ENCODE measurements at places on chromosomes 11 and 22. TPM values are rescaled to one million over a fixed set of nuclear protein-coding genes. Genes with fewer than 3 reads are reported as not detected.

The KCNQ1OT1 gene
- 30.5 TPM for total RNA-seq

The PLAAT4 gene
- total RNA-seq, result 1.2 TPM

The SORL1 gene
- 28.0 TPM for total RNA-seq

The CYB5R2 gene
- 63.6 TPM for total RNA-seq

The SAC3D1 gene
- 16.3 TPM for total RNA-seq

The TIGD3 gene
- total RNA-seq, result 0.60 TPM

The PDE2A gene
- total RNA-seq, result 1.4 TPM

The RAB36 gene
- 6.4 TPM for total RNA-seq

DNA sequence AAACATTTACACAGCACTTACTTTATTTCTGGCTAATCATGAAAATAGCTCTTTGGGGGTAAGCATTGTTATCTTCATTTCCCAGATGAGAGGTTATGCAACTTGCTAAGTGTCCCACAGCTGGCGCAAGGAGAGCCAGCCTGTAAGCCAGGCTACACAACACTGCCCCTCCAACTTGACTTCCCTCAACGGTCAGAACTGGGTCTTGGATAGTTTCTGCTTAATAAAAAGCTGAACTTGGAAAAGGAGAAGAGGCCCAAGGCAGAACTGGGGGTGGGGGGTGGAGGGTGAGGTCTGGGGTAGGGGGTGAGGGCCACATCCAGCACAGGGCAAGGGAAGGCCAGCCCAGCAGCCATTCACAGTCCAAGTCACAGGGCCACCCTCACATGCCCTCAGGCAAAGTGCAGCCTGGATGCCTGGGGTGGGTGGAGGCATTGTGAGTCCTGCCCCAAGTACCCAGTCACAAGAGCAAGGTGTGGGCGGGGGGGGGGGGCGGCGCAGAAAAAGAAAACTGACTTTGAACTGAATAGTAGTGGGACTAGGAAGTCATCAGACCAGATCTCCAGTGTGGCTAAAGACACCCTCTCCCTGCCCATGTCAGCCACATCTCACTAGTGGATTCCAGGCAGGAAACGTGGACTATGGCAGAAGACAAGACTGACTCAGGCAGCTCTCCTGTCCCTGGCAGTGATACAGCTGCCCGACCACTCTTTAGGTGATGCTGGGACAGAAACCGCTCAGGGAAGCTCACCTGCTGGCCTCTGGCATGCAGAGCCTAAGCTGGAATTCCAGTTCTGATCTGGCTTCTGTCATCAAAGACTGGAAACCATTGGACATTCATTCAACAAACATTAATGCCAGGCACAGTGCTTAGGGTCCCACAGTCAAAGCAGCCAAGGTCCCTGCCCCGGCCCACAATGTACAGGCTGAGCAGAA, 52.4 kb downstream of the PACSIN2 start:
- no peak for DNase-seq
- no peak overlapping the region for H3K4me3 ChIP-seq
- peaks cover 4% of the 10 kb centered on the region for H3K36me3 ChIP-seq
- peaks cover 69% of the 10 kb centered on the region for H3K4me1 ChIP-seq
- H3K27ac ChIP-seq, result peak overlapping the region; percentile 94

GRCh38 chr11:70398834-70399680, 728 bp downstream of the CTTN start:
- no peak for DNase-seq
- H3K4me3 ChIP-seq, result peak overlapping the region; percentile 80
- H3K36me3 ChIP-seq, result no peaks in the 10 kb centered on the region
- peak overlapping the region; percentile 91 for H3K27ac ChIP-seq
- no peaks in the 10 kb centered on the region for H3K27me3 ChIP-seq

- H3K27me3 ChIP-seq, result no peaks in the 10 kb centered on the region
- H3K27ac ChIP-seq, result no peak overlapping the region
- H3K4me1 ChIP-seq, result peaks cover 13% of the 10 kb centered on the region
- no peak overlapping the region for H3K4me3 ChIP-seq
- no peaks in the 10 kb centered on the region for H3K36me3 ChIP-seq
These were observed 119.3 kb upstream of the OR9Q1 start for GRCh38 chr11:57904376-57904775.

GRCh38 chr11:46450846-46451477, 59.4 kb upstream of the CHRM4 start:
- peaks cover 6% of the 10 kb centered on the region for H3K36me3 ChIP-seq
- no peak overlapping the region for H3K4me3 ChIP-seq
- peak overlapping the region; percentile 58 for H3K27ac ChIP-seq
- DNase-seq, result no peak
- peaks cover 7% of the 10 kb centered on the region for H3K4me1 ChIP-seq
- no peaks in the 10 kb centered on the region for H3K27me3 ChIP-seq

DNA sequence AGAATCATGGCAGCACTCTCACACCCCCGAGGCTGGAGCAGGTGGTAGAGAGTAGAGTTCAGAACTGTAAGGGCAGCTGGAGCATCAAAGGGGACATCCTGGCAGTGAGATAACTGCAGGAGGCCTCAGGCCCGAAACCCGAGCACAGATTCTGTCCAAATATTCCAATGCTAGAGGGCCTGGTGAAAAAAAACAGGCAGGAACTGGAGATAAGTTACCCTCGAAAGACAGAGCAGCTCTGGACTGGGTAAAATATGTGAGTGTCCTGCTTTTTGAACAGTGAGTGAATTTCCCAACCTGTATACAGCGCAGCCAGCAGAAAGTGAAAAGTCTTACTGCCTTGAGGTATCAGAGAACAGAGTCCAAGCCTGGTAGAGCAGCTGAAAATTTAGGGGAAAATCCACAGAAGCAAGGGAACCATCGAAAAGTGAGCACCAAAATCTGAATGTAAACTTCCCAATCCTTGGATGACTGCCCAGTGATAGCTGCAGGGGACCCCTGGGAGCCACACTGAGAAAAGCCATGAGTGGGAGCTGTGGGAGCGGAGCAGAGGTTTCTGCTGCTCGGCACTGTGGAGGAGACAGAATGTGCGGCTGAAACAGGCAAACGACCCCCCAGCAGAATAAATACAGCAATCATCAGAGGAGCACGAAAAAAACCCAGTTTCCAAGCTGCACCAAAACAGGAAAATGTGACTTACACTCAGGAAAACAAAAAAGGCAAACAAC, 50.6 kb downstream of the WNT11 start:
- H3K27ac ChIP-seq, result peak overlapping the region; percentile 43
- no peak for DNase-seq
- peaks cover 3% of the 10 kb centered on the region for H3K27me3 ChIP-seq
- H3K4me1 ChIP-seq, result peaks cover 59% of the 10 kb centered on the region
- H3K4me3 ChIP-seq, result no peak overlapping the region
- no peaks in the 10 kb centered on the region for H3K36me3 ChIP-seq

DNA sequence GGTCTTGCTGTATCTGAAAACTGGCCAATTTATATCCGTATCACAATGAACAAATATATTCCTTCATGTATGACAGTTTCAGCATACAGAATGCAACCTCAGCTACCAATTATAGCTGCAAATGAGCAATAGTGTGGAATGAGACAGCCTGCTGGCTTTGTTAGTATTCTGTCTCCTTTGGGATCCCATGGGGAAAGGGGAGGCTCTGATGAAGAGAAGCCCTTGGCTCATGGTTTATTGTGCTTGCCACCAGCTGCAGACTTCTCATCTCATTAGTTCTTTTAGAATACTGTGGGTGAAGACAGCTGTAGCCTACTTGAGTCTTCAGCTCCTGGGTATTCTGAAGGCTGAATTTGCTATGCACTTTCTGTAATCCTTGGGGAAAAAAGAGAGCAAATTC, 42.4 kb downstream of the PITPNB start:
- no peak overlapping the region for H3K27ac ChIP-seq
- DNase-seq, result no peak
- peaks cover 50% of the 10 kb centered on the region for H3K4me1 ChIP-seq
- peaks cover 6% of the 10 kb centered on the region for H3K36me3 ChIP-seq
- no peak overlapping the region for H3K4me3 ChIP-seq
- H3K27me3 ChIP-seq, result no peaks in the 10 kb centered on the region

DNA sequence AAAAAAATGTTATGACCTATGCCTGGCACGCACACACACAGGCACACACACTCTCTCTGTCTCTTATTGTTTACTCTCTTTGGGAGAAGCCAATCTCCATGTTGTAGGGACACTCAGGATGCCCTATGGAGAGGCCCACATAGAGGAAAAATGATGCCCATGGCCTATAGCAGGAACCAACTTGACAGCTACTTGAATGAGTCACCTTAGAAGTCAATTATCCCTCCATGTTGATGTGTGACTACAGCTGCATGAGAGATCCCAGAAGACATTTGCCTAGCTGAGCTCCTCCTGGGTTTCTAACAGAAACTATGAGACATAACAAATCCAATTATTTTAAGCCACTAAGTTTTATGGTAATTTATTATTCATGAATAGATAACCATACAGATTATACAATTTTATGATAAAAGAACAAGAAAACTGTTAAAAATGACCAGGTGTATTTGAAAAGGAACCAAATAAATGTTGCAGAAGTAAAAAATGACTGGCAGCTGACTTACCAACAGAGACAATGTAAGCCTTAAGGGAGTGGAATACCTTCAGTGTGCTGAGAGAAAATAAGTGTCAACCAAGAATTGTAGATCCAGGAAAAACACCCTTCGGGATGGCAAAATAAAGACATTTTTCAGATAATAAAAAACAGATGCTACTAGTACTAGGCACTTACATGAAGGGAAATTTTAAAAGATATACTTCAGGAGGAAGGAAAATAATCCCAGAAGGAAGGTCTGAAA, 403.7 kb upstream of the SYN3 start:
- DNase-seq, result no peak
- H3K4me1 ChIP-seq, result no peaks in the 10 kb centered on the region
- H3K36me3 ChIP-seq, result peaks cover 5% of the 10 kb centered on the region

GRCh38 chr11:44028816-44029506, 18.8 kb upstream of the ACCSL start:
- no peak for DNase-seq
- H3K4me1 ChIP-seq, result peaks cover 10% of the 10 kb centered on the region
- H3K4me3 ChIP-seq, result no peak overlapping the region
- no peak overlapping the region for H3K27ac ChIP-seq
- H3K27me3 ChIP-seq, result peaks cover 13% of the 10 kb centered on the region
- no peaks in the 10 kb centered on the region for H3K36me3 ChIP-seq

Data from mesothelial cell of epicardium (in vitro differentiated cells).